ENCODE measurements at places on chromosomes 7 and 10.

- no peak for DNase-seq
These were observed 91.7 kb downstream of the ELFN1 start for GRCh38 chr7:1761774-1762173.

GRCh38 chr10:30028006-30028737 is 31.2 kb downstream of the JCAD start:
- DNase-seq: no peak

- no peak for DNase-seq
These were observed 18.0 kb downstream of the STX1A start for GRCh38 chr7:73701357-73701995.

DNA sequence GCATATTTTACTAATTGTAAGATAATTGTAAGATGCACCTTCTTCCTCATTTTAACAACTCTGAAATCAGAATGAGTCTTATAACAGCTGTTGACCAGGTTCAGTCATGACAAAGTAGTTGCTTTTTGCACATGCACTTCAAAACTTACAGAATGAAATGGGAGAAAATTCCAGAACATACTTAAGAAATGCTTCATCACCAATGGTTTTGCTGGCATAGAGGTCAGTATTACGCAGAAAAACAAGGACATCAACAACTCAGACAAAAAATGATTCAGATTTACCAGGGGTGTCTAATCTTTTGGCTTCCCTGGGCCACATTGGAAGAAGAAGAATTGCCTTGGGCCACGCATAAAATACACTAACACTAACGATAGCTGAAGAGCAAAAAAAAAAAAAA is 13.3 kb downstream of the COL28A1 start:
- DNase-seq: no peak

DNA sequence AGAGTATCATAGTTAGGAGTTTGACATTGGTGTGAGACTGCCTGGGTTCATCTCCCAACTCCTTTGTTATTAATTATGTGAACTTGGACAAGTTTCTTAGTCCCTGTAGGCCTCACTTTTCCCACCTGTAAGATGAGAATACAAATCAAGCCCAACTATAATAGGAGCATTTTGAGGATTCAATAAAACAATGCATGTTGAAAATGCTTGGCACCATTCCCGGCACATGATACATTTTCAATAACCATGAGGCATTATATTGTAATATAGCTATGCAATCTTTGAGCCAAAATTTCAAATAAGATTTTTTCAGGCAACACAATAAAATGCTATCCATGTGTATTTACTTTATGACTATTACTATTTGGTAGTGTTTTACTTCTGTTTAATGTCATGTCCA is 229.0 kb upstream of the SP4 start:
- no peak for DNase-seq

DNA sequence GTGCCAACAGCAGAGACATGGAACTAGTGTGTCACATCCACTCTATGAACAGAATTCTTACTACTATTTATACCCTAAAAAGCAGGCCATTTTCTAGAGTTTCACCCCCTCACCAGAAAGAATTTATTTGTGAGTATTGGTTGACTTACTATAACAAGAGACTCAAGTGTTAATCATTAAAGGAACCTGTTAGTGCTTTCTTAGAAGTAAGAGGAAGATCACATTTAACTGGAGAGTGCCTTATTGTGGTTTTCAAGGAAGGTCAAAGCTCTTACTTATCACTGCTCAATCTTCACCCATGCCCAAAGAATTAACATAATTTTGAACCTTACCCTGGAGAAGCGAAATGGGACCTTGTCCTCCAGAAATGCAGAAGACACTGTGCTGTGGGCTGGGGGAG is 169.3 kb upstream of the PRSS1 start:
- no peak for DNase-seq

DNA sequence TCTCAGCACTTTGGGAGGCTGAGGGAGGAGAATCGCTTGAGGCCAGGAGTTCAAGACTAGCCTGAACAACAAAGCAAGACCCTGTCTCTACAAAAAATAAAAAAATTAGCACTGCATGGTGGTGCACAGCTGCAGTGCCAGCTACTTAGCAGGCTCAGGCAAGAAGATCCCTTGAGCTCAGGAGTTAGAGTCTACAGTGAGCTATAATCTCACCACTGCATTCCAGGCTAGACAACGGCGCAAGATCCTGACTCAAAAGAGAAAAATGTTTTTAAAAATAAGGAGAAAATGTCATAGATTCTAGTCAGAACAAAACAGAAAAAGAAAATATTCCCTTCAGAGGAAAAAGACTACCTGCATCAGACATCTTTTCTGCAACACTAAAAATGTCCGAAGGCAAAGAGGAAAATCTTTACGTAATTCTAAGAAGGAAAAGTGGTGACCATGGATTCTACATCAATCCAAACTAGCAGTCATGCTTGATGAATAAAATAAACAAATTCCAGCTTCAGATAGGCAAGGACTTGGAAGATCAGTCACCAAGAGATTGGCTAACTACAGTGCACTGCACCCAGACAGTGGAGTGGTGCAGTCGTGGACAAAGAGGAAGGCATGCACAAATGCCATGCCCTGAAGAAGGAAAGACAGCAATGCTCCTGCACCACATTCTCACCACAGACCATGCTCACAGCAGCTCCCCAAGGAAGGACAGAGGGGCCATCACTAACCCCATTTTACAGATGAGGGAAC is 54.3 kb downstream of the ERCC6 start:
- no peak for DNase-seq

GRCh38 chr7:69429911-69430383 is 168.3 kb upstream of the AUTS2 start:
- no peak for DNase-seq

DNA sequence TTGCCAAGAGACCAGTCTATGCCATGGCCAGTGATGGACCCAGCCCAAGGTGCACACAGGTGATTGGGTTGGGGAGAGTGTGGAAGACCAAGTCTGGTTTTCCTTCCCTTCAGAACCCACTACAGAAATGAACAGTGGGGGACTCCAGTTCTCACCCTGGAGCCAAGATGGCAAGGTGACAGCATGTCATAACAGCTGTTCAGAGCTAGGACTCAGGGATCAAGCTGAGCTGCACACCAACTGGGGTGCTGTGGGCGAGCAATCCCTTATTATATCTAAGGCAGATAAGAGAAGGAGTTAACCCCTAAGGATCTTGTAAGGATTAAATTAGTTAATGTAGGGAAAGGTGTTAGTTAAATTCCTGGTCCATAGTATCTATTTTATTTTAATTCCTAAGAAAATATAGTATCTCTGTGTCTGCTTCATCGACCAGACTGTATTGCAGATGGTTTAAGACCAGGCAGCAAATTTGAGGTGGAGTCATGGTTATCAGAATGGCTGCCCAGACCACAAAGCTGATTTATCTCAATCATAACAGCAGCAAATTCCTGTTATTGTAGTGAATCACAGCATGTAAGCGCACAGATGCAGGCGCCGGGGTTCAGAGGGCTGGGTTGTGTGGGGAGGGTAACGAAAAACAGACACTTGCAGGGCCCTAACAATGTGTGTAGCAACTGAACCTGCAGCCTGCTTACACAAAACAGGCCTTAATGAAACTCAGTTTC is 208.7 kb upstream of the ZNF32 start:
- no peak for DNase-seq

GRCh38 chr7:29843093-29843492 is 36.8 kb downstream of the WIPF3 start:
- no peak for DNase-seq

GRCh38 chr7:597348-598178 is 77.9 kb upstream of the PDGFA start:
- DNase-seq: no peak

GRCh38 chr7:1358376-1359050 is 100.8 kb downstream of the MICALL2 start:
- no peak for DNase-seq

- DNase-seq: no peak
These were observed 125.2 kb downstream of the SLIT1 start for GRCh38 chr10:97060441-97061084.

GRCh38 chr10:12888470-12888869 is 113.0 kb downstream of the CCDC3 start:
- no peak for DNase-seq

GRCh38 chr10:98262571-98262970 is 5.4 kb downstream of the LOXL4 start:
- no peak for DNase-seq

DNA sequence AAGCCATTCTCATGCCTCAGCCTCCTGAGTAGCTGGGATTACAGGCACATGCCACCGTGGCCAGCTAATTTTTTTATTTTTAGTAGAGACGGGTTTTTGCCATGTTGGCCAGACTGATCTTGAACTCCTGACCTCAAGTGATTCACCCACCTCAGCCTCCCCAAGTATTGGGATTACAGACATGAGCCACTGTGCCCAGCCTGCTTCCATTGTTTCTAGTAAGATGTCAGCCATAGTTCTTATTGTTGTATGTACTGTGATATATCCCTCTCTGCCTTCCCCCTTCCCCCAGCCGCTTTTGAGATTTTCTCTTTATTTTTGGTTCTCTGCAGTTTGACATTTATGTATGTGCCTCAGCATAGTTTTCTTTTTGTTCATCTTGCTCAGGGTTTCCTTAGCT is 87.9 kb upstream of the KLF14 start:
- DNase-seq: no peak

DNA sequence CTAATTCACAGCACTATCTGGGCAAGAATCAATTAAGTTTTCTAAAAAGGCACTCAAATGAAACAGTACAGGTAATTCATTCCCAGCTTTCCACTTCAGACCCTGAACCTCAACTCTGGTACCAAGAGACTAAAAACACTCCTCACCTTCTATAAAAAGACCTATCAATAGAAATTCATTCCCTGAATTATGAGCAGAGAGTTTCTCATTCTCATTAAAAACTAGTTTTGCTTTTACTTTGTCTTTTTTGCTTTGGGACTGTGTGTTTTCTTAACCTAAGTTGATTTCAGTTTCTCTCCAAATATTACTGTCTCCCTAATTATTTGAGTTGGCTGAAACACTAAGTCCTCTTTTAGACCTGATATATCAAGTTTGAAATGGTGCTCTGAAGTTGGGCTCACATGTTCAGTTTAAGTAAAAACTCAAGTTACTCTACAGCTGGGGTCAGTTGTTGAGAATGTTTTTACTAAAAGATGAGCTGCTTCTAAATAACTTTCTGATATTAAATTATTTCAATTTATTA is 189.5 kb downstream of the JAZF1 start:
- no peak for DNase-seq

- no peak for DNase-seq
These were observed 9.0 kb downstream of the FAS start for GRCh38 chr10:88999625-89000024.

GRCh38 chr7:130145424-130146100 is 59.6 kb downstream of the TMEM209 start:
- no peak for DNase-seq

- DNase-seq: no peak
These were observed 96.4 kb downstream of the FGFR2 start for GRCh38 chr10:121501796-121502195.

DNA sequence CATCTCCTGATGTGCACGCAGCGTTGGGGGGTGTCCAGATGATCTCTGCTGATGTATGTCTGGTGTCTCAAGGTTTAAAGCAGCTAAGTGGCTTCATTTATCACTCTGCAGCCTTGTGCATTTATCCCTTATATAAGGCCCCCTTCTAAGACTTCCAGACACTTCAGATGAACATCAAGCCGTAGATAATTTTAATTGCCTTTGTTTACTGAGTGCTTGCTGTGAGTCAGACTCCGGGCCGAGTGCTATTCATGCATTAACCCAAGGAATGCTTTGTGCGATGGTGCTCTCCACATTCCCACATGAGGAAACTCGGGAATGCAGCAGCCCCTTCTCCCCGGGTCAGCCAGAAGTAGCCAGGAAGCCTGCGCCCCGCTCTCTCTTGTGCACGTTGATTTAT is 328.6 kb upstream of the COBL start:
- DNase-seq: no peak

DNA sequence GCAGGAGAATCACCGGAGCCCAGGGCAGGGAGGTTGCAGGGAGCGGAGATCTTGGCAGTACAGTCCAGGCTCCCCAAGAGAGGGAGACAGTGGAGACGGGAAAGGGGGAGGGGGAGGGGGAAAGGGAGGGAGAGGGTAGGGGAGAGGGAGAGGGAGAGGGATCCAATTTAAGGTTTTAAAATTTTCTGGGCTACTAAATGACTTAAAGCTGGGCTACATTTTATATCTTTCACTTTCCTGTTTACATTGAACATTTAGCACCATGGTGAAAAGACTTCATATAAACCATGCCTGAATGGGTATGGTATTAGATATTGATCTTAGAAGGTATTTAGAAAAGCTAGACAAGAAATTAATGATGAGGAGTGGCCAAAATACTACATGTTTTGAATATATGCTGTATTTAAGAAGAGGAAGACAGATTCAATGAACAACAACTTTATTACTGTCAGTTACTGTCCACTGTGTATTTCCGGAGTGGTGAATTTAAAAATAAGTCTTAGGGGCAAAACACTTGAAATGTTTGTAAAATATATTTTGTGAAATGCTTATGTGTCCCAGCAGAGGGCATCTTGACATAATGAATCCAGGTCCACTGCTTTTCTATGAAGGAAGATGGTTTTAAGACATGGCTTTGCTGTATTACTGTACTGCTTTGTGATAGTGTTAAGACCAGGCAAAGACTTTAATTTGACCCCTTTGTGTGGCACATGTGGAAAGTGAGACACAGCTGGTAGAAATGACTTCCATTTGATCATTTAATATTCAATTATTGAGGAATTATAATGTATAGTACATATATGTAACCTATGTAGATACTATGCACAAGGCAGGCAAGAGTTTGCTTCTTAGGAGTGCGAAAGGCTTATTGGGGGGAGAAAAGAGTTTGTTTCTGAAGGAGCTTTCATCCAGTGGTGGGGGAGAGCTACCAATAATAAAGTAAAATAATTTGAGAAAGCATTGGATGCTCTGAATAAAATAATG is 52.8 kb downstream of the NRF1 start:
- no peak for DNase-seq

- DNase-seq: no peak
These were observed 202.4 kb upstream of the HPS1 start for GRCh38 chr10:98649170-98649569.

Measured in nucleus accumbens (tissue), 56 donors.